ENCODE measurements at places on chromosomes 4 and X.

- no peak for DNase-seq
Measured at GRCh38 chr4:153679486-153679885, 4.6 kb upstream of the TLR2 start.

GRCh38 chrX:34778916-34779315 lies 121.8 kb upstream of the TMEM47 start:
- DNase-seq = peak; percentile 48

DNA sequence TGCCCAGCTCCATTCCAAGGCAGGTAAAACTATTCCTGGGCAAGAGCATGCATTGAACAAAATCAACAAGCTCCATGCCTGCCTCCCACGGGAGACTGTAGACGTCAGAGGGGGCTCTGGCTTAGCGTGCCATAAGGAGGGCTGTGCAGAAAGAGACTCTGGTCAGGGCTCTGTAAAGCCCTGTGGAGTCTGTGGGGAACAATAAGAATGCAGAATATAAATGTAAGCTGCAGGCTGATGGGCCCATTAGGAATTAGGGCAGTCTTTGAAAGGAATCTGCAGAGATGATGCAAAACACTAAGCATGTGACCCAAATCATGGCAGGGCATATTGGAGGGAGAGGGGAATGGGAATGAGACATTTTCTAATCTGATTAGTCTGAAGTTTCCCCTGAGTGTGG lies 170.3 kb downstream of the EFHC2 start:
- DNase-seq = no peak

DNA sequence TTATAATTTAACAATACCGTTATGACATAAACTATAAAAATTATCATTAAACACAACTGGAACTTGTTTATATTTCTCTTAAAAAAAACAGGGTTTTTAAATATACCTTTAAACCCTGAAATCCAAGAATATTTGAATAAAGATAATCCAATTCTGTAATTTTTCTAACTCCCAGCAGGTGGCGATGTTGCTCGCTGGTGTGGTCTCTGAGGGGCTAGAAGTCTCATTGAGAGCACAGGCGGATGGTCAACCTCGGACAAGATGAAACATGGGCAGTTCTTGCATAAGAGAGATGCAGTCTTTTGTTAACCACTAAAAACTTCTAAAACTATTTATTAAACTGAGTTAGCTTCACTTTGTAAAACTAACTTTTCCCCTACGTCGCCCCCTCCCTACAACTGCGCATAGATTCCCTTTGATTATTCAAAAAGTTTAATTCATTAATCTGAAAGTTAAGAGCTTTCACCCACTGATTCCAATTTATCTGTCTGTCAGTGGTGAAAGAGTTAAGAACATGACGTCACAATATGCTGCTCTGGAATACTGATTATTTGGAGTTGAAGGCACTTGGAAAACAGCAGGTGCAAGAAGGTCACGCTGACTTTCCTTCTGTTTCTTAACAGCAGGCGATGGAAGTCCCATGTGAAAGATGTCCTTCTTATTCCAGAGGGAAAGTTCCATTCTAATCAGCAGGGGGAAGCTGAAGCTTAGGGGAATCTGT lies 29.5 kb downstream of the DMP1 start:
- DNase-seq = peak; percentile 24

GRCh38 chrX:74272230-74272629 lies 31.8 kb upstream of the ZCCHC13 start:
- no peak for DNase-seq

- no peak for DNase-seq
Measured at GRCh38 chrX:100599456-100599855, 14.7 kb downstream of the TNMD start.

DNA sequence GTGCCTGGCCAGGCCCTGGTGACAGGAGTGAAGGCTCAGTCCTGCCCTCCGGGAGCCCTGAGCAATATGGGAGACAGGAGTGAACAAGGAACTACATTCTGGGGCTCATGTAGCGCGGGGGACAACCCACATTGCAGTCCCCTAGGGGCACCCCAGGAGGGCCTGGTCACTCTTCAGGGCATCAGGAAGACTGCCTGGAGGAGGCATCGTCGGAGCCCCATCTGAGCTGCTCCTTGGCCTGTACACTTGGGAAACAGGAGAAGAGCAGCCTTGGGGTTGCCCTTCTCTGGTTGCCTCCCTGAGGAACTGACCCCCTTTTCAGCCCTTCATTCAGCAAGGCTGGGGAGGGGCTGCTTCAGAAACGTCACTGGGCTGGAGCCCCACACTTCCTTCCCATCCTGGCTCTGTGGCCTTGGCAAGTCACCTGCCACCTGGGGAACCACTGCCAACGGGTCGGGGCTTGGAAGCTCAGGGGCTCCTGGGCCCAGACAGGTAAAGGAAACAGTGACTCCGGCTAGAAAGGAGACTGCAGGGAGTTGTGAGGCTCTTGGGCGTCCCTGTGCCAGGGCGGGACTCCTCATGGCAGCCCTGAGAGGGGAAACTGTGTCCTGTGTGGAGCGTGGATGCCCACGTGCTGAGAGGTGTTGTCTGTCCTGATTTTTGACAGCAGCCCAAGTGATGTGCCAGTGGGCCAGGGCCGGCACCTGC lies 10.1 kb downstream of the WFS1 start:
- DNase-seq = no peak
